AML-193 (cell line): ENCODE measurements at places on chromosomes 13 and 19.

DNA sequence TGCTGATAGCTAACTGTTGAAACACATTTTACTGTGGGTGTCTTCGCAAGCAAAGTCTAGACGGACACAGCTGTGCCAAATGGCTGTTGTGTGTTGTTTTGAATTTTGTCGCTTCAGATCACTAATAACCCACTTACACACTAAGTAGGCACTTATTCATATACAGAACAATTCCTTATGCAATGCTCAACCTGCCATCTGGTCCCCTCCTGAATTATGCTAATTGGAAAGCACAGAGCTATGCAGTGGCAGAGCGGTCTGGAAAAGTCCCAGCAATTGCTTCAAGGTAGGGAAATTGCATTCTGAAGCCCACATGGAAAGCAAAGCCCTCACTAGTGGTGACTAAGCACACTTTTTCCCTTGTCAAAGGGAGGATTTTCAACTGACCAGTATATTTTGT lies 69.9 kb downstream of the C13orf42 start:
- no peak for DNase-seq

- DNase-seq = no peak
These were observed 76.7 kb downstream of the RASL11A start for GRCh38 chr13:27347211-27347772.

GRCh38 chr13:99053636-99054233 lies 75.9 kb upstream of the DOCK9 start:
- DNase-seq = no peak

- no peak for DNase-seq
These were observed 37.1 kb upstream of the MEDAG start for GRCh38 chr13:30868799-30869470.

DNA sequence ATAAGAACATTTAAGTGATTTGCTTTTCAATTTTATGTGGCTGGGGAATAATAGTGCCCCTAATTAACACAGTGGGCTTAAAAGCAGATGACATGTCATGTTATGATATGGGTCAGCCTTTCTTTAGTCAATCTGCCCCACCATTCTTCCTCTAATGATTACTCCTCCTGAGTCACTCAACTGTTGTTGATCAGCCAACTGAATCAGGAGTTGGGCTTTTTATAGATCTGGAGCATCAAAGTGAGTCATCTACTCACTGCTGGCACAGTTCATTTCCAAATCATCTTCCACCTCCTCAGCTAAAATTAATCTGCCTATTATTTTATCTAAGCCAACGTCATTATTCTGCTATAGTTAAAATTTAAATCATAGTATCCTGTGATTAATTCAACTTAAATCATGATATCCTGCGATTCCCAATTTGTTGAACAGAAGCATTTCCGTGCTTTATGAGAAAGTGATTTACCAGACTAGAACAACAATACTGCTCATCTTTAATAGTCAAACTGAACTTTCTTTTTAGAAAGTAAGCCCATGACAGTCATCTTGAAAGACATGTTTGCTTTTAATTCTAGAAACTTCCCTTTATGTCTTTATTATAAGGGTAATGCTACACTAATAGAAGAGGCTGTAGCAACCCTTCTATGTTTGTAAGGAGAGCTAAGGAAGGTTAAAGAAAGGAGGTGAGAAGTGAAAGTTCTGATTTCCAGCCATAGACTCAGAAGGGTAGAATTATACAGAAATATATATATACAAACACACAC lies 551.4 kb downstream of the TBC1D4 start:
- DNase-seq = no peak

DNA sequence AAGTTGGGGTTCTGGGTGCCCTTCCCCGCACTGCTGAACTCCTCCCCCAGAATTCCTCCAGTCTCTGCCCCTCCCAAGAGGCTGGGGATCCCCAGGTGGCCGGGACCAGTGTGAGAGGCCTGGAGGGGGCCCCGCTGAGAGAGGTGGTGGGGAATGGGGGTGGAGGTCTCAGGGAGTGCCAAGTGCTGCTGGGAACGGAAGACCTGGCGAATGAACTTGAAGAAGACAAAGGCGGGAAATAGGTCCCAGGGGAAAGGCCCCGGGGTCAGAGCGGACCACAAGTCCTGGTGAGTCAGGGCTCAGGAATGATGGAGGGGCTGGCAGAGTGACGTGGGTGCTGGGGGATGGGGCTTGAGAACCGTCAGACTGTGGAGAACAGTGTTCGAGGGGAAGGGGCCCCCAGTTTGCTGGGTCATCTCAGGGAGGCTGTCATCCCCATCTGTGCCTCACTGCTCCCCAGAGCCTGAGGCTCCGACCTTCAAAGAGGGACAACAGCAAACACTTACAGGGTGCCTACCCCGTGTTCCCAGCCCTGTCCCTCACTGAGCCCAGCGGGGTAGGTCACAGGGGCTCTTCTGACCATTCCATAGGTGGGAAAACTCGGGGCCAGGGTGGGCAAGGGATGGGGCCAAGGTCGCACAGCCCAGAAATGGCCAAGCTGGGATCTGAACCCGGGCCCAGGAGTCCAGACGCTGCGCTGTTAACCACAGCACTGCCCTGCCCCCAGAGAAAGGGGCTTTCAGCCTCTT lies 16.0 kb upstream of the SEMA6B start:
- DNase-seq = no peak

DNA sequence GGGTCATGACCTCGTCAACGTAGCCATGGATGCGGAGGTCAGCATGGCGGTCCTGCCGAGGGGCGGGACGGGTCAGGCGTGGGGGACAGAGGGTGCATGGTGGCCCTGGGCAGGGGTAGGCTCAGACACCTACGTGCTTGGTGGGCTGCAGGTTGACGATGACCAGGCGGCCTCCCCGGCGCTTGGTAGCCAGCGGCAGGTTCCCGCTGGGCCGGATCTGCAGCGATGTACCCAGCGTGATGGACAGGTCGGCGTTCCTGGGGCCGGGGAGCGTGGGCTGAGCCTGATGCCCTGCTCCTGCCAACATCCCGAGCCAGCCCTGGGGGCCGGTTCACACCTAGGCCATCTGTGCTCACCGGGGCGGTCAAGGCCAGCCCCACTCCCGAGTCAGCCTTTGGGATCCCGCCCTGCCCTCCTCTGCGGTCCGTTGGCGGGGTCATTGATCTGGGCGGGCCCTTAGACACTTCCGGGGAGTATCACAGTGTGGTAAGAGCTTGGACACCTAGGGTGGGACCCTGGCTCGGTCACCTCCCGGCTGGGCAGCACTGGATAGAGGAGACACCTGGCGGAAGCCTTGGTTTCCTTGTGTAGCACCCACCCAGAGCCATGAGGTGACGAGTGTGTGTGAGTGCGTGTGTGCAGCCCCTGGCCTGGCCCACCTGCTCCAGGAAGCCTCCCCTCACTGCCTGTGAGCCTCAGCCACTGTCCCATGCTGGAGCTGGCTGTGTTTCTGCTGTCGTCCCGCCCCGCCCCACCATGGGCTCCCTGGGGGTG lies 7.3 kb downstream of the SIRT6 start:
- no peak for DNase-seq

DNA sequence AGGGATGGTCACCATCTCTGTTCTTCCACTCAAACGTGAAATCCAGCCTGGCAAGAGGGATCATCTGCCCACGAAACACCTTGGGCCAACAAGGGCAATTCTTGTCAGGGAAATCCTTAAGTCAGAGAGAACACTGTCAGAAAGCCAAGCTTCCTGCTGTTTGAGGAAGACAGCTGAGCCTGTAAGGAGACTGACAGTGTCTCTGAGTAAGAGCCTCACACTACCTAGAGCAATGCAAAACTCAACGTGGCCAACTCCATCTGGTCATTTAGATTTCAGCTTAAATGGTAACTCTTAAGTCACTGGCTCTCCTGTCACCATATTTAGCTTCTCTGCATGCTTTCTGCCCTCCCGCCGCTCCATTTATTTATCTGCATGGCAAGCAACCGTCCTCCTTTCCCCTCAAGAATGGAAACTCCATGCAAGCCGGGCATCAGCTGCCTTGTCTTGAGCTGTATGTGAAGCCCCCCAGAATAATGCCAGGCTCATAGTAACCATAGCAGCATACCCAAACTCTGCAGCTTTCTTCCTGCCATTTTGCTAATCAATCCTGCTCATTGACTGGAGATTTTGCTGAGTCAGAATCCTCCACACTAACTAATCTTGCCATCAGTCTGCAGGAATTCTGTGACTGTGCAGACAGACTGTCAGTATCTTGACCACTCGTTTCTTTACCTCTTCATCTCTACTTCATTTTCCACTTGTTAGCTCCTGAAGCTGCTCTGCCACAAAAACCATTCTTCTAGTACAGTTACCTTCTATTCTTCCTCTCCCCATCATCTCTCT lies 159.8 kb downstream of the IRS2 start:
- DNase-seq = no peak

DNA sequence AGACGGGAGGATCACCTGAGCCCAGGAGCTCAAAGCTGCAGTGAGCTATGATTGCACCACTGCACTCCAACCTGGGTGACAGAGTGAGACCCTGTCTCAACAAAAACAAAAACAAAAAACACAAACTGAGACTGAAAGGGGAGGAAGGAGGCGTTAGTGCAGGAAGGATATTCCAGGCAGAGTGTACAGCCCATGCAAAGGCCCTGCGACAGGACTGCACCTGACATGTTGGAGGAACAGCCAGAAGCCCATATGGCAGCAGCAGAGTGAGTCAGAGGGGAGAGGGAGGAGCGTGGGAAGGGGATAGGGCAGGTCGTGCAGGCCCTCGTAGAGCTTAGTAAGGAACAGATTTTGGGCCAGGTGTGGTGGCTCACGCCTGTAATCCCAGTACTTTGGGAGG lies 3.2 kb downstream of the ZNRF4 start:
- no peak for DNase-seq

- DNase-seq = no peak
These were observed 7.7 kb downstream of the NDUFB7 start for GRCh38 chr19:14563989-14564651.

DNA sequence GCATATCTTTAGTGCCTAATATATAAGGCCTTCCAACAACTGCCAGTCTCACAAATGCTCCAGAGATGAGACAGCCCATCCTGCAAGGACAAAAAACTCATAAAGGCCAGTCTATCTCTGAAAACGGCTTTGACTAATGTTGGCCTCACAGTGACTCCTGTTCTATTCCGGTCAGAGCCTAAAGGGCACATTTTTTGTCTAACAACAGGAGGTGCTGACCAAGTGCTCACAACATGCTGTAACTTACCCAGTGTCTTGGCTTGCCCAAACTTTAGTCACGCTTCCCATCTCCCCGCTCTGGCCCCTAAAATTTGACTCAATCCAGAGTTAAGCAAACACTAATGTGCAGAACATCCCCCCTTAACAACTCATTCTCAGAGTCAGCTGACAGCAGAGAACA lies 1411.2 kb upstream of the MIR17HG start:
- no peak for DNase-seq

DNA sequence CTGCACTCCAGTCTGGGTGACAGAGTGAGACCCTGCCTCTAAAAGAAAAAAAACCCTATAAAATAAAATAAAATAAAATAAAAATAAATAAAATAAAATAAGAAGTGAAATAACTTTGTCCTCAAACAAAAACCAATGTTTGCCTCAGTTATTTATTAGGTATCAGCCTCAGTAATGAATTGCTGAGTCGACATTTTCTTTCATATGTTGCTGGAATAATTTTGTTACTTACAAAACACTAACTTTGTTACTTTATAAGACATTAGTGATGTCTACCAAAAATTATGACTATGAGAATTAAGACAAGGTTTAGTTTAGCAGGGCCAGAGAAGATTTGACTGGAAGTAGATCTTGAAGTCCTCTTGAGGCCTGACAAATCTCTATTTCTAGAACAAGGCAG lies 2074.5 kb upstream of the PCDH20 start:
- DNase-seq = no peak

- DNase-seq = peak; percentile 27
These were observed 2700.2 kb downstream of the PCDH9 start for GRCh38 chr13:64529874-64530485.

- DNase-seq = no peak
These were observed 3.9 kb upstream of the EFNA2 start for GRCh38 chr19:1281569-1282287.

DNA sequence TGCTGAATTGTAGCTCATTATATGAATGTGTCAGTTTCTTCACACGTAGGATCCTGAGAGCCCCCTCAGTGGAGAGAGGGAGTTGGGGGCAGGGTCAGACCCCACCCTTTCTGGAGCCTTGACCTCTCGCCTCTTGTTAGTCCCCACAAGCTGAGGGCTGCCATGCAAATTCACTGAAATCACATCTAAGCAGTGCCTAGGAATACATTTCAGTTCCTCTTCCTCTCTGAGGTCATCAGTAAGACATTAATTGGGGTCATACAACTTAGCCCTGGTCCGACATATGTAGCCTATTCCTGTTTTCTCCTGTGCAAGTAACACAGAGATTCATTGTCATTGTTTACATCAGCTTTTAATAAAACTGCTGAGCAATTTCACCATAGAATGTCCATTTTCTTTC lies 30.0 kb downstream of the MYO9B start:
- DNase-seq = no peak

DNA sequence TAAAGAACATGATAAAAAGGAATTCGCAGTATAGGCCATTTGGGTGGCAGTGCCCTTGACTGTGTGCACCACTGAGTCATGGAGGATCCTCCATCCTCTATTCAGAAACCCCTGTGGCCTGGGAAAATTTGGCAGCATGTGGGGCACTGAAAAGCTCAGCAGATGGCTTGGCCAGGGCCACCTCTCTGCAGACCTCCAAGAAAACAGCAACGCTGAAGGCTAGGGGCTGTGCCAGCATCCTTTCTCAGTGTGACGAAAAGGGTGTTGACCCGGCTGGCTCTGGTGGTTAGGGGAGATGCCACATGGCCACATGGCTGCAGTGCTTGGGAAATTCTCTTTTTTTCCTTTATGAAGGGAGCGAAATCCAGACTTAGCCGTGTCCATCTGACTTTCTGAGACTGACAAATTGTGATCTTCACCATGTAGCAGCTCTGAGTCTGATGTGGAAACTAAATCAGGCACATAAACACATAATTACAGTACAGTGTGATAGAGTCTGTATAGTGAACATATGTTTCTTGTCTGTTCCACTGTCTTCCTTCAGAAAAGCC lies 178.0 kb downstream of the KCTD12 start:
- no peak for DNase-seq

DNA sequence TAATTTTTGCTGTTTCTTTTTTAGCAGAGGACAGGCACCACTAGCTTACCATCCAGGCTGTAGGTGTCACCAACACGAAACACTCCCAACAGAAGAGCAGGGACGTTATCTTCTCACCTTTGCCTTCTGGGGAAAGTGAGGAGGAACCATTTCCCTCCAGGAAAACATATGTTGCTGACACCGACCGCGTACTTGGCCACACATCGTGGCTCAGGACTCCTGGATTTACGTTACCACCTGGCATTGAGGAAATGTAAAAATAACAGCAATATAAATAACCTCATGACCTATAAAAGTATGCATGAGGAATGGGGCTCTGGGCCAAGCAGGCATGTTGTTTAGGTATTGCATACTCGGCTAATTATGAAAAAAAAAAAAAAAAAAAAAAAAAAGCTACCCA lies 525.1 kb downstream of the MYO16 start:
- no peak for DNase-seq

DNA sequence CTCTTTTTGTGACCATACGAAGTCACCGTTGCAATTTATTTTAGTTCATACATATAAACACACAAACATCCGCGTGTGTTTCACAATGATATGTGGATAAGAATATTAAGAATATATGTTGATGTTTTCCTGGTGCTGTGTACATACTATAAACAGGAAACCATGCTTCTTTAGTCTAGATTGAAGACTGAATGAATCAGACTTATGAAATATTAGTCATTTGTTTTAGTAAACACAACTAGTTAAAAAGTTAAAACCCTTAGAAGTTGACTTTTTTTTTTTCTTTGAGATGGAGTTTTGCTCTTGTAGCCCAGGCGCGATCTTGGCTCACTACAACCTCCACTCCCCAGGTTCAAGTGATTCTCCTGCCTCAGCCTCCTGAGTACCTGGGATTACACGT lies 257.7 kb downstream of the DACH1 start:
- DNase-seq = no peak
